ENCODE measurements at places on chromosomes 12 and 14.

DNA sequence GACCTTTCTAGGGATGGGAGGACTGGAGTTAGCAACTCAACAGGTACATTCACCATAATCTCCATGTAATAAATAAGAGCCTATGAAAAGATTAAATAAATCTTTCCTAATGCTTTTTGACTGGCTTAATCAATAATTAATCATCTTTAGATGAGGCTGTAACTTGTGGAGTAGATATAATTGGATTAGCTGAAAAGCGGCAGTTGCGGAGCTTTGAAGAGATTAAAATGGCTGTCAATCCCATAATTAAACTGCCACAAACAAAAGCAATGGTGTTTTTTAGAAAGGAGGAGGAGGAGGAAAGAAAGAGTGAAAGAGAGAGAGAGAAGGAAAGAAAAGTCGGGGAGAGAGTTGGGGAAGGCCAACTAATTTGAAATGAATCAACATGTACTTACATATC, 70.7 kb upstream of the TMEM263 start:
- no peak for DNase-seq

- DNase-seq = no peak
Observed at GRCh38 chr12:75361408-75361807, 26.9 kb downstream of the GLIPR1L1 start.

GRCh38 chr12:14795028-14795448, 8.2 kb downstream of the WBP11 start:
- no peak for DNase-seq

GRCh38 chr12:113465808-113466453, 5.7 kb downstream of the LHX5 start:
- no peak for DNase-seq

- DNase-seq = no peak
Observed at GRCh38 chr12:122023339-122024131, 1.9 kb downstream of the BCL7A start.

GRCh38 chr12:91009319-91009950, 4.7 kb upstream of the EPYC start:
- DNase-seq = no peak

DNA sequence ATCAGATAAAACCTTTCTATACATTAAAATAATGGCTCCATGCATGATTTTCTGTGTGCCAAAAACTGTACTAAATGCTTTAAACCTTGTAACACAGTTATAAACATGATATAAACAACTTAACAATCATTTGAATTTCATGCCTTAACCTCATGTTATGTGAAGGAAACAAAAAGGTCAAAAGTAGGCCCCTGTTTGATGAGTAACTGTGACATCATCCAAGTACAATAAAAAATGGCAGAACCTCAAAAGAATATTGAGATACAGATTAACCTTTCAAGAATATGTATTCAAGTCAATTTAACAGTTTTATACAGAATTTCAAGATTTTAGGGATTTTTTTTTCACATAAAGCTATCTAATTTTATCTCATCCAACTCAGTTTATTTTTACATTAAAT, 310.7 kb upstream of the DCN start:
- DNase-seq = no peak

- no peak for DNase-seq
Observed at GRCh38 chr14:82134411-82134810, 600.8 kb upstream of the SEL1L start.

- DNase-seq = no peak
Observed at GRCh38 chr12:119727600-119728443, 59.9 kb downstream of the PRKAB1 start.

- DNase-seq = no peak
Observed at GRCh38 chr14:89489761-89490437, 72.9 kb upstream of the FOXN3 start.

DNA sequence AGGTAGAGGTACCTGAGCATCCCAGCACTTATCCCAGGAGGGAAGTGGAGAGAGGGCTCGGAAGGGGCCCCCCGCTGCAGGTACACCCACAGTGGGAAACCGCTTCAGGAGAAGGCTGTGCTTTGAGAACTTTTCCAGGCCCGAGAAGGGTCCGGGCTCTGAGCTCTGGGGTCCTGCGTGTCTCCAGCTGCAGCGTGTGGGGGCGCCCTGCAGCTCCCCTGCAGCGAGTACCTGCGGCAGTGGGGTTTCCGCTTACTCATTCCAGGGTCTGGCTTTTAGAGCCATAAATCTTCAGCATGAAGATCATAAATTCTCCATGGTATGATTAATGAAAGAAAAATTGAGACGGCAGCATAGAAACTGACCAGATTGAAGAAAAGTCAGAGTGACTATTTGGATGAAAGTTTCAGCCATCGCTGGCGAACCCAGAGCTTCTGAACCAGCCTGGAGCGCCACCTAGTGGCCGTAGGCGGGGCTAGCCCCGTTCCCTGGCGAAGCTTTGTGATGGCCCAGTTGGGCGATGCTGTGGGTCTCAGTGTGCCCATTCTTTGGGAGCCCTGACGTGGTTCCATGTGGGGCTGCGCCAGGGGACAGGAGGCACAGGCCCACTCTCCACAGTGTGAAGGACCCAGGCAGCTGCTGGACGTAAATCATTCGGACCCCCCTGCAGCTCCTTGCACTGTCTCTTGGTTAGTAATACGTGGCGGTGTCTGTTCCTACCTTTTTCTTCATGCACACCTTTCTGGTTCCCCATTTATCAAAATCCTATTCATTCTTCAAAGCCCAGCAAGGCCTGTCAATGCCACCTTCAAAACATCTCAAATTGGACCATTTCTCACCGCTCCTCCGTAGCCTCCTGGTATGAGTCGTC, 198.2 kb downstream of the TSPAN9 start:
- no peak for DNase-seq

DNA sequence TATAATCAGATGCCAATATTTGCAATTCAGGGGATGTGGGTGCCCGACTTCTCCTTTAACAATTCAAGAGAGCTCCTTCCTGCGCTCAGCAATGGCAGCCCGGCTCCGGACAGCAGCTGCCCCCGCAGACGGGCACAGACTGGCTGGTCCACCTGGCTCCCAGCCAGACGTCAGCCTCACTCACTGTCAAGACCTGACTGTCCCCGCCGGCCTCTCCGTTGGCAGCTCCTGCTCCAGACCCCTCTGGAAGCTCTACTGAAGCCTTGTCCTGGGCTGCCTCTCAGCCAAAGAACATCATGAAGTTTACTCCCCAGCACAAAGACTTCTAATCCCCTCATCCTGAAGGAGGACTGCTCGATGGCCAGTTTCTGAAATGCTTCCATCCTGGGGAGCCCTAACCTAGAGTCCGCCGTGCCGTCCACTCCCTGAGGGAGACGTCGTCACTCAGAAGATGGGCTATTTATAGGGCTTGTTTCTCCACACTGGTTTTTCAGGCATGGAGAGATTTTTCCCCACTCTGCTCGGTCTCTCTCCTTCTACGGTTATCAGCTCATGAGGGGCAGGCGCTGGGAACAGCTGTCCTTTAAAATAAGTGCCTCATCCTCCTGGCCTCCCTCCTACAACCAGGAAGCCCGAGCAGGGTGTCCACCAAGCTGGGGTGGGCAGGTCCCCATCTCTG, 126.2 kb downstream of the RFLNA start:
- DNase-seq = no peak

- no peak for DNase-seq
Observed at GRCh38 chr14:89842837-89843236, 111.7 kb downstream of the EFCAB11 start.

DNA sequence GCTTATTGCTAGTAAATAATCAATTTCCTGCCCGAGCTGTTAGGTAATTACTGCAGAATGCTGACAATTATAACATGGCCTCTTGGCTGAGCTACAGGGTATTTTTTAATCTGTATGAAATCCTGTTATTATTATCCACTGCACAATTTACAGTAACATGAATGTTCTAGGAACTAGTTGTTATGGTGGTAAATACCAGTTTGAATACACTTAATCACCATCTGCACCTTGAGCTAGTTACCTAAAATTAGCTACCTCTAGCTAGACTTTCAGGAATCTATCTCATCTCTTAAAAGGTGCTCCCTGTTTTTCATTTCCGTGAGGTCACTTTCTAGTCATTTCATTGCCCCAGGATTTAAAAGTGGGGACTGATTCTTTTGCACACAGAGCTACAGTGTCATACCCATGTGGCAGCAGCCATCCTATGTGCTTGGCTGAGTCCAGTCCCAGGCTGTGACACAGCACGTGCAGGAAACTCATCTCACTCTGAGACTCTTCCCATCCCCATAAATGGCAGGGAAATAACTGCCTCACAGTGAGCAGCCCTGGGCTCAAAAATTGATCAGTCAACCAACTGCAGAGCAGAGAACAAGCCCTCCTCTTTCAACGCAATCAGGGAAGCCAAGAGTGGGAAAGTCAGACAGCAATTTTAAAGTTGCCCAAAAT, 37.6 kb downstream of the DCP1B start:
- DNase-seq = no peak

- DNase-seq = no peak
Observed at GRCh38 chr14:69314327-69314726, 54.4 kb downstream of the GALNT16 start.

DNA sequence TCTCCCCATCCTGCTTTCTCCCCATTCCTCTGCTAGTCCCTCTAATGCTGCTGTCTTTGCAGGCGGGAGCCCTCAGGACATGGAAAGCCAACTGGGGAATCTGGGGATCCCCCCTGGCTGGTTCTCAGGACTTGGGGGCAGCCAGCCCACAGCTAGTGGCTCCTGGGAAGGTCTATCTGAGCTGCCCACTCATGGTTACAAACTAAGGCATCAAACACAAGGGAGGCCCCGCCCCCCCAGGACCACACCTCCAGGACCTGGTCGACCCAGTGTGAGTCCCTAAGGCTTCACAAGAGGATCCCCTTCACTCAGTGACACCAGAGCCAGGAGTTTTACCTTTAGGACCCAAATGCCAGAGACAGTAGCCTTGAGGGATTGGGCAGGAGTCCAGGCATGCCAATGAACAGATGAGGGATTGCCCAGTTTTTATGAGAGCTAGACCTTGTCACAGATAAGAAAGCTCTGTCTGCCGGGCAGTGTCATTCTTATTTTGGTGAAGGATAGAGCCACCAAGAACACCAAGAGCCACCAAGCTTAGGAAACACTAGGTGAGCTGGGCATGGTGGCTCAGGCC, 8.0 kb upstream of the CPNE6 start:
- DNase-seq = no peak

DNA sequence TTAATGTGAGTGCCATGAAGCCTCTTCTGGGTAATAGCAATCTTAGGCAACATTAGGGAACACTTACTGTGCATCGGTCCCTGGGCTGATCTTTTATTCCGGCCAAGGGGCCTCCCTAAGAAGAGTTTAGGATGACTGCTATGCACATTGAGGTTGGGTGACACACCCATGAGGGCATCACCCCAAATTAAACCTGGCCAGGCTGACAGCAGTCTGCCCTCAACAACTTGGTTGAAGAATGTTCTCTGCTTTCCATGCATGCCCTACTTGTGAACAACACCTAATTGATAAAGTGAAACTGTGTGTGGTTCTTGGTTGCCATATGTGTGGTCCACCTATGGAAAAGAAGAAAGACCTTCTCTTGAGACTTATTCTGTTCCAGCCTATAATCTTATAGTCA, 1098.0 kb downstream of the BCL11B start:
- no peak for DNase-seq

DNA sequence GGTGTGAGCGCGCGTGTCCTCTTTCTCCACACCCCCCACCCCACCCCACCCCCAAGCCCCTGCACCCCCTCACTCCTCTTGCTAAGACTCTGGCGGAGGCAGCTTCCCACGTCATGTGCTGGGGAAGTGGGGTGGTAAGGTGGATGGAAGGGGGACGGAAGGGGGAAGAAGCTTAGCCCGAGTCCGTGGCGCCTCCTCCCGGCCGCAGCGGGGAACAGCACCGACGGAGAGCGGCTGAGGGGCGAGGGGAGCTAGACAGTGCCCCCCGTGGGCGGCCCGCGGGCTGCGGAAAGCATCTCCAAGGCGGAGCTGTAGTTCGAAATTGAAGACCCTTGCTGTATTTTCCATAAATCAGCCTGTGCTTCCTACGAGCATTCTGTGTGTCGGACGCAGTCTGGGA, 588 bp upstream of the GRIN2B start:
- DNase-seq = no peak

- DNase-seq = no peak
Observed at GRCh38 chr12:57455374-57456144, 452 bp downstream of the INHBE start.

- DNase-seq = no peak
Observed at GRCh38 chr14:30521899-30522736, 36.8 kb upstream of the G2E3 start.

DNA sequence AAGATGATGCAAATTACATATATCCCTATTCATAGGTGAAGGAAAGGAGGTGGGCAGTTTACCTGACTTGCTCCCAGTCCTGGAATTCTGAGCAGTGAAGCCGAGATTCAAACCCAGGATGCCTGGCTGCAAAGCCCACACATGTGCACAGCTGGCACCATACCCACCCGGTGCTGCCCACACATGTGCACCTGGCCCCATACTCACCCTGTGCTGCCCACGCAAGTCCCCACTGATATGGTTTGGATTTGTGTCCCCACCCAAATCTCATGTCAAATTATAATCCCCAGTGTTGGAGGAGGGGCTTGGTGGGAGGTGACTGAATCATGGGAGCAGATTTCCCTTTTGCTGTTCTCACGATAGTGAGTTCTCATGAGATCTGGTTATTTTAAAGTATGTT, 179.2 kb upstream of the C14orf180 start:
- no peak for DNase-seq

DNA sequence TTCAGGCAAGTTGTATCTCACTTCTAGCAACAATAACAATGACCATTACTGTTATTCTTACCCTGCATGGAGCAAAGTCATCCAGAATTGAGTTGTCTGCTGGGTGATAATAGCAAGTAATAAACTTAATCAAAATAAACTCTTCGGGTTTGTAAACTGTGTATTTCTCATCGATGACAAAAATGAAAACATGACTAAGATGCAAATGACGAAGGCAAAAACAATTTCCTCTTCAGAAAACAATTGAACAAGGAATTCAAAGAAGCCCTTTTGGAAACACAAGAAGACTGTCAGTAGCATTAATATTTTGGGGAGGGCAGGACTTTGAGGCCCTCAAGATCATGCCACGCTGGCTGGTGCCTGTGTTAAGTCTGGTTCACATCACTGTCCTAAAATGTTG, 232.0 kb downstream of the BTG1 start:
- DNase-seq = no peak

- no peak for DNase-seq
Observed at GRCh38 chr14:90557516-90557915, 160.7 kb downstream of the CALM1 start.

DNA sequence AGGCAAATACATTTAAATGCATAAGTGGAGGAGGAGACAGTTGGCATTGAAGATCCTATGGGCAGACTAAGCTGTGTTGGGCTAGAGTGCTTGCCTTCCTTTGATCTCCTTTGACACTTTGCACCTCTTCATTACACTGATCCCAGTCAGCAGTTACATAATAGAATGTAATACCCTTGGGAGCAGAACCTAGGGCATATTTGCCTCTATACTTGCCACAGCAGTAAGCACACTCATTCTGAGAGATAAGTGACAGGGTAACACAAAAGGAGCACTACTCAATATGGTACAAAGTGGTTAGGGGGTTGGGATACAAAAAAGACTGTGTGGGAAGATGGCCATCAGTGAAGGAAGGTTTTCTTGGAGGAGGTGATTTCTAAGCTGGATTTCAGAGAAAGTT, 9.0 kb downstream of the MARS1 start:
- DNase-seq = no peak

GRCh38 chr14:98623788-98624415, 648.1 kb downstream of the BCL11B start:
- DNase-seq = no peak
